ENCODE measurements at places on chromosomes 4 and X. TPM values are rescaled to one million over a fixed set of nuclear protein-coding genes. Genes with fewer than 3 reads are reported as not detected.

- no peak for DNase-seq
Observed at GRCh38 chrX:9327086-9327746, 137.6 kb upstream of the TBL1X start.

DNA sequence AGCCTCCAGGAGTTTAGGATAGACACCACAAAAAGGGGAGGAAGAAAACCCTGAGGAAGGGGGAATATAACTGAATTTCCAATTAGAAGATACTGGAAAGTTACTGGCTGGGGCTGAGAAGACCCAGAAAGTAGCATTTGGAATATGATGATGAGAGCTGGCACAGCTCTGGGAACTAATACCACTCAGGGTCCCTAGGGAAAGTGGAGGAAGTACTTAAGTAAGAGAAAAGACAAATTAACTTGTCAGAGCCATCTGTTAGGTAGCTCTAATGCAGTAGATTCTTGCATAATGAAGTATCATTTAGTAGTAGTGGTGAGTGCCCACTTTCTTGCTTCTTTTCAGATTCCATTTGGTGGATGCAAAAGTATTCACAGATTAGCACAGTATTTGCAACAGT is 90.8 kb upstream of the TSPAN5 start:
- DNase-seq, result no peak

DNA sequence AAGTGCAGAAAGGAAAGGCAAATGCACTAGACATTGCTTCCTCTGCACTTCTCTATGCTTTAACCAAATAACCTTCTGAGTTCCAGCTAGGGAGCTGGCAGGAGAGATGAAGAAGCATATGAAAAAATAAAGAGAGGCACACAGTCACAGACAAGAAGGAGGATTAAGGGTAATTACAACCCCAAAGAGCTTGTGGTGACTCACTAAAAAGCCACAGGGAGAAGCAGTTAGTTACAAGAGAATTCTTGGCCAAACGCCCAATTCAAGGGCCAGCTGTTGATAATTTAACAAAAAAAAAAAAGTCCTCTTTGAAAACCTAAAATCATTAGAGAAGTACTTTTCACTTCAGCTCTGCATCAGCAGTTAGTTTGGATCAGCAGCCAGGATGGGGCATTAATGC is 478.0 kb downstream of the KCNIP4 start:
- no peak for DNase-seq

- no peak for DNase-seq
Observed at GRCh38 chr4:118363166-118363565, 10.4 kb upstream of the PRSS12 start.

DNA sequence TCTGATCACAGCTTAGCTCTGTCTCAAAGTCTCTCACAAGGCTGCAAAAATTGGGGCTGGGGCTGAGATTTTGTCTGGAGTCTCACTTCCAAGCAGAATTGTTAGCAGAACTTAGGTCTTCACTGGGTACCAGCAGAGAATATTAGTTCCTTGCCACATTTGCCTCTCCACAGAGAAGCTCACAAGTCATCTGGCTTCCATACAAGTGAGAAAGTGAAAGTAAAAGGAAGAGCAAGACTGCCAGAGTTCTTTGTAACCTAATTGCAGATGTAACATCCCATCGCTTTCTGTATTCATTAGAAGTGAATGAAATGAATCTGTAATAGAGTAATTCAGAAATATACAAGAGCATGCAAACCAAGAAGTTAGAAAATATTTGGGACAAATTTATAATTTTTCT is 624.1 kb upstream of the GNPDA2 start:
- no peak for DNase-seq

- DNase-seq, result no peak
Observed at GRCh38 chrX:149717803-149718202, 5.9 kb downstream of the MAGEA11 start.

DNA sequence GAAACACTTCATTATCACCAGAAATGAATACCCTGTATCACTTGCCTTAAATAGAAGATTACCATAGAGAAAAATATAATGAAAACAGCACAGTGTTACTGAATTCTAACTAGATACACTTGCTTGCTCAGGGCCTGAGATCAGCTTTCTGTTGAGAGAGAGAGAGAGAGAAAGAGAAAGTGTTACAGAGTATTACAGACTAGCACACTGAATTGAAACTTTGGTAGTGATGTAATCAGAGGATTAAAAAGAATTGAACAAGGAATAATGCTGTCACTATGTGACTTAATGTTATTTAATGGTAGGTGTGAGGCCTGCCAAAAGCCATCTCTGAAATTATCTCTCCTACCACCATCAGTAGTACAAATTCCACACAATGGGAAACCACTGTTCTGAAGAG is 35.5 kb upstream of the CASK start:
- no peak for DNase-seq

- DNase-seq, result no peak
Observed at GRCh38 chr4:7894677-7895181, 44.9 kb downstream of the AFAP1 start.

- DNase-seq, result peak; percentile 76
Observed at GRCh38 chr4:3492741-3493719, 29.9 kb downstream of the DOK7 start.

- DNase-seq, result peak; percentile 66
Observed at GRCh38 chrX:110317061-110317819, 645 bp downstream of the AMMECR1 start.

GRCh38 chrX:124085063-124085462 is 123.6 kb downstream of the STAG2 start:
- no peak for DNase-seq

- no peak for DNase-seq
Observed at GRCh38 chrX:4572691-4573090, 859.2 kb upstream of the PRKX start.

GRCh38 chr4:159281771-159282170 is 178.9 kb downstream of the RAPGEF2 start:
- no peak for DNase-seq

DNA sequence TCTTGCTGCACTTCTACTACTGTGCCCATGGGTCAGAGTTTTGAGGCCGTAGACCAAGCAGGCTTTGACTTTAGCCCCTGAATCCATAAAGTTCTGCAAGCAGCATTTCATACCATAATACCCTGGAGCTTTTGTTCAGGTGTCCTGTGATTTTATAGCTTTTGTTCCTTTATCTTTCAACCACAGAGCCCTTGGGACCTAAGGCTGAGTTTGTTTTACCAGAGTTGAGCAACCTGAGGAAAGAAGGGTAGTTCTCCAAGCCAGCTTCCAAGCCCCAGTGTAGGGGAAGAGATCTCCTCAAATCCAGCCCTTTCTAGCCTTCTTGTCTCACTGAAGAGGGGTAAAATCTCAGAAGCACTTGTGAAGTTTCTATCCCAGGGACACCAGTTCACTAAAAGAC is 35.1 kb downstream of the MAGED2 start:
- DNase-seq, result no peak

XK gene
- polyA plus RNA-seq, result 1.3 TPM

CFAP299 gene
- polyA plus RNA-seq, result 0.14 TPM

ALPK1 gene
- 5.6 TPM for polyA plus RNA-seq

ABLIM2 gene
- 13.1 TPM for polyA plus RNA-seq

CPE gene
- 125 TPM for polyA plus RNA-seq

INTS6L gene
- polyA plus RNA-seq, result 9.9 TPM

All from pancreas (tissue), 10 donors.